Aorta (tissue), 5 donors: ENCODE measurements at places on chromosomes 7 and 10. TPM values are rescaled to one million over a fixed set of nuclear protein-coding genes. Genes with fewer than 3 reads are reported as not detected.

CTBP2 gene
- 85.7 TPM for total RNA-seq

ELN gene
- total RNA-seq = 556 TPM

PVRIG gene
- total RNA-seq = 0.23 TPM

DGKB gene
- 1.1 TPM for total RNA-seq

EN2 gene
- total RNA-seq = not detected

GRCh38 chr10:14859775-14860174, 18.9 kb upstream of the SUV39H2 start:
- DNase-seq = no peak
- no peak overlapping the region for H3K27ac ChIP-seq
- H3K27me3 ChIP-seq = no peaks in the 10 kb centered on the region

DNA sequence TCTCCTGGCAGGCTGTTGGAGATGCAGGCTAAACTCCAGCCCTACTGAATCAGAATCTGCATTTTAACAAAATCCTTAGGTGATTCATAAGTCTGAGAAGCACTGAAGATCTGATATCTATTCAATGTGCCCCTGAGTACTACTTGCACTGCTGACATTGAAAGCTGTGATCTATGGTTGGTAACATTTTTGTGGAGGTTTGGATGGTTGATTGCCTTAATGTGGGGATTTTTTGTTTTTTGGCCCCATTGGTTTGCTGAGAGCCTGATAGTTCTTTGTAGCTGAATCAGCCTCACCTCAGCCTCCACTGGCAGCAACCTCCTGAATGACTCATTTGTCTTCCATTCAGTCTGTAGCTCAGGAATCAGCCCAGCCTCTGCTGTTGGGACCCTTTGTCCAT, 14.7 kb upstream of the LRRN3 start:
- no peaks in the 10 kb centered on the region for H3K27me3 ChIP-seq
- no peaks in the 10 kb centered on the region for H3K4me1 ChIP-seq
- no peak overlapping the region for H3K27ac ChIP-seq

DNA sequence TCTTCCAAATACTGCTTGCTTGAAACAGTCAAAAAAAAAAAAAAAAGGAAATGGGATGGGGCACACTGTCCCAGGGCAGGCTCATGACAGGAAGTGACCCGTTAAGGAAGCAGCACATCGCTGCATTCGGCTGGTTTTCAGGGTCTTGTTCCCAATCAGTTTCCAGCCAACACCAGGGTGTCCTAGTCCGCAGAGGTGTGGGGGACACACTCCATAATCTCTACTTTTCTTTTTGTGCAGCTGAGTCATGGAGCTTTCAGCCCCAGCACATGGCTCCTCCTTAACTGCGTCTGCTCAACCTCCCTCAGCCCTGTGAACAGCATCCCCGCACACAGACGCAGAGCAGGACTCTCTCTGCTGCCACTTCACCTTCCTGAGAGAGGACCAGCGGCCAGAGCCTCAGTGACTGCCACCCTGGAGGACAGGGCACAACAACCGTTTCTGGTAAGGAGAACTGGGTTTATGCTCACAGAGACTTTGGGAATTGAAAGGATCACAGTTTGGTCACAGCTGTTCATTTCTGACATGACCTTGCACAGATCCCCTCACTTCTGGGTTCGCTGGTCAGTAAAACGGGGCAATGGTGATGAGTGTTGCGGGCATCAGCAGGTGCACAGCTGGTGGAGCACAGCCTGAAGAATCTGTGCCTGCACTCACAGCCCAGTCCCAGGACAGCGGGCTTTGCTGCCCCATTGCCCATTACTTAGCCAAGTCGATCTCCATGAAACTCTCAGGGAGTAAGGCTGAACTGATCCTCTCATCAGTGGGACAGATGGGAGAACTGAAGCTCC, at the start of gene GIMAP5:
Gene GIMAP5, plus strand, starts transcription at position 154 of the 791 bp plus-strand sequence. CDS start 3,467 bp downstream, outside the sequence.
- H3K27me3 ChIP-seq = no peaks in the 10 kb centered on the region
- no peaks in the 10 kb centered on the region for H3K4me1 ChIP-seq
- no peak for DNase-seq
- H3K36me3 ChIP-seq = no peaks in the 10 kb centered on the region
